ENCODE measurements at places on chromosomes 16 and 17. TPM values are rescaled to one million over a fixed set of nuclear protein-coding genes. Genes with fewer than 3 reads are reported as not detected.
A peak's percentile ranks its signal among the peaks of the same experiment; 100 is the strongest.

PRM1 gene
- not detected for polyA plus RNA-seq

CEP295NL gene
- polyA plus RNA-seq = 0.09 TPM

ASB16 gene
- polyA plus RNA-seq = 4.8 TPM

HBA1 gene
- 6,933 TPM for polyA plus RNA-seq

PRPF8 gene
- polyA plus RNA-seq = 180 TPM

GRCh38 chr16:29877266-29877961 is 14.4 kb upstream of the CDIPT start:
- DNase-seq = no peak

- DNase-seq = no peak
These were observed 444 bp downstream of the HELZ start for GRCh38 chr17:67244431-67245072.

GRCh38 chr17:75013092-75013559 is 656 bp downstream of the MRPL58 start:
- DNase-seq = no peak

DNA sequence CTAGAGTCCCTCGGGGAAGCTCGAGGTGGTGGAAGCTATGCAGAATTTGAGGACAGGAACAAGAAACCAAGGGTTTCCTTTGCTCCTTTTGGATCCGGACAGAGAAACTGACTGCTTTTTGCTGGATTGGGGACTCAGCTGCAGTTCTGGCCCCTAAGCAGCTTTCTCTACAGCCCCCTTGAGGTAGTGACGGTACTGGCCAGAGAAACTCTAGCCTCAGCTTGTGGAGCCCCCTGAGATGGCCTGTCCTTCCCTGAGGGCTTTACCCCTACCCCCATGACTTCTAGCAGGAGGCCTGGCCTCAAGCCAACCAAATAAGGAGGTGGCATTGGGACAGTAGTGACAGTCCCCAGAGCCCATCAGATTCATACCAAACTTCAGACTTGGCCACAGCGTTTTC is 118.1 kb downstream of the IRX5 start:
- no peak for DNase-seq

DNA sequence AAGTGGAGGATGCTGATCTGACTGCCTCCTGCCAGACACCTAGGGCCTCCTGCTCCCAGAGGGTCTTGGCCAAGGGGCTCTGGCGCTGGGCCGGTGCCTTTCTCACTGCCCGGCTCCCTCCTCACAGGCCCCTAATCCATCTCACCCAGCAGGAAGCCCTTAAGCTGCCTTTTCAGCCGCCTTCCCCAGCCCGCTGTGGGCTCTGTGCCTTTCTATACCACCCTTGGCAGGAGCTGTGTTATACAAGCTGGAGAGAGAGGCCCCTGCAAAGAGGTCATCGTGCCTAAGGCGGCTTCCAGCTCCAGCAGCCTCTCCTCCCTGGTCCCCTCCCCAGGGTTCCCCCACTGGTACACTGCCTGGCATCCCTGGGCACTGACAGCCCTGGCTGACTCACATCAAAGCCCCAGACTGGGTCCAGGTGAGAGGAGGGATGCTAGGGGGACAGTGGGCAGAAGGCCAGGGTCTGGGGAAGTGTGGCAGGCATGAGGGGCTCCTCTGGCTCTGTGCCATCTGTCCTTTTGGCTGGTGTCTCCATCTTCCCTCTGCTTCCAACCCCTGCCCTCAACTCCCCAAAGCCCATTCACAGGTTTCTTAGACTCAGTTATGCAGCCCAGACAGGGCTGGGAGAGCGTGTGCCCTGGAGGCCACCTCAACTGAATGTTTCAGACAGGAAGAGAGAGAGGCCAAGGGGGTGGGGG is 15.3 kb upstream of the FZD2 start:
- no peak for DNase-seq

- DNase-seq = no peak
These were observed 54.2 kb upstream of the TRAP1 start for GRCh38 chr16:3771513-3771912.

DNA sequence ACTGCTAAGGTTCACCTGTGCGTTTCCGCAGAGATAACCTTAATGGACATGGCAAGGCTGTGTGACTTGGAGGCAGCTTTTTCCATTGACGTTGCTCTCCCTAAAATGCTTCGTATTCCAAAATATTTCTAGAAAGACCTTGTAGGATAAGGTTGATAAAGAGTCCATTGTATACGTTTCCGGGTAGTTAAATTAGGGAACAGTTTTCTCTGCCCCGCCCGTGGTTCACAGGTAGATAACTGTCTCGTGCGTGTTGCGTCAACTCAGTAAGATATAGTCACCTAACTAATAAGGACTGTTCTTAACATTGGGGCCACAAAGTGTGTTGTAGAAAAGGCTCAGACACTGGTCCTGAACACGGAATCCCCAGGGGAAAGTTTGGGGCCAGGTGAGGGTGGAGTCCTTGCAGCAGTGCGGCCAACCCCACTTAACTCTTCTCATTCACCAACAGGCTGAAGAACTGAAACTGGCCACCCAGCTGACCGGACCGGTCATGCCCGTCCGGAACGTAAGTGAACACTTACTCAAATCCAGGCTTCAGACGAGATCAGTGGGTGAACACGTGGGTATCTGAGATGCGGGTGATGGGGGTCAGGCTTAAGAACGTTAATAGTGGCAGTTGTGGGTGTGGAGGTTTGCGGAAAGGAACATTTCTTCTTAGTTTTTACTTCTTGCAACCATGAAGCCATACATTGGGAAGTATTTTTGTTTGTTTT is 1.6 kb downstream of the RPL13 start:
- no peak for DNase-seq

DNA sequence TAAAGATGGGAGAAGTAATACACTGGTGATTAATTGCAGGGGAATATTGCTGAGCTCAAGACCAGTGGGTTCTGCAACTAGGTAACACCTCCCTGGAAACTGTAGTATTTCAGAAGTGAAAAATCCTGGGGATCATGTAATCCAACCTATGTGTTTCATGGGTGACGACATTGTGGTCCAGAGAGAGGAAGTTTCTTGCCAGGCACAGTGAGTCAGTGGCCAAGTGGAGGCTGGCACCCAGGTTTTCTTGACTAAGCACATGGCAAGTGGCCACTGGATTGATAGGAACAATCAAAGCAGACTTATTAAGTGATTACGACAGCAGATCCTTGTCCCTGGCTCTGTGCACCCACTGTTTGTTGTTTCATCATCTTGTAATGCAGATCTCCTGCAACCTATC is 14.6 kb upstream of the CIITA start:
- no peak for DNase-seq

DNA sequence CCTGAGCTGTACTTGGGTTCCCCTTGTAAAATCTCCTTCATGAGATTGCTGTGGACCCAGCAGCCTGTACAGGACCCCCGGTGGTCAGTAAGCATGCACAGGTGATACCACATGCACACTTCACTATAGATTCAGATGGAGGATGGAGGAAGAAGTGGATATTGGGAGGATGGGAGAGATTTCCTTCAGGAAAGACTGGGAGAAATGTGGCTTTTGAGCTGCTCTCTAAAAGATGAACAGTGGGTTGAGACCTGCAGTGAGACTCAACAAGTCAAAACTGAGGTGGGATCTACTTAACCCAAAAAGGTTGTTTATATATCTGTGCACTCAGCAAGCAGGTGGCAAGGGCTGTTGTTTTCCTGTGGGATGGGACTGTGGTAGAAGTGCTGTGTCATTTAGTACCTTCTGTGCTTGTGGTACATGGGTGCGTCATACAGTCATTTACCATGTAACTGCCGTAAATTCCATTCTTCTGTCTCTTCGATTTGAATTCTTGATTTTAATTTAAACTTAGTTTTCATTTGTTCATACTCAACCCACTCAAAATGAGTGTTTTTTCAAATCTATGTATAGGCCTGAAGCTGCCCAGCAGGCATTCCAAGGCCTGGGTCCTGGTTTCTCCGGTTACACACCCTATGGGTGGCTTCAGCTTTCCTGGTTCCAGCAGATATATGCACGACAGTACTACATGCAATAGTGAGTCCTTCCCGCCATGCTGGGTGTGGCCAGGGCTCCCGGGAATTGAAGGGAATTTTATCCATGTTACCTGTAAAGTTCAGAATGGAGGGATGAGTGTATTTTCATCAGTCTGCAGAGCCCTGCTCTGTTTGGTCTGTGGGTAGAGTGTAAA is 6.9 kb downstream of the HERPUD1 start:
- DNase-seq = no peak

DNA sequence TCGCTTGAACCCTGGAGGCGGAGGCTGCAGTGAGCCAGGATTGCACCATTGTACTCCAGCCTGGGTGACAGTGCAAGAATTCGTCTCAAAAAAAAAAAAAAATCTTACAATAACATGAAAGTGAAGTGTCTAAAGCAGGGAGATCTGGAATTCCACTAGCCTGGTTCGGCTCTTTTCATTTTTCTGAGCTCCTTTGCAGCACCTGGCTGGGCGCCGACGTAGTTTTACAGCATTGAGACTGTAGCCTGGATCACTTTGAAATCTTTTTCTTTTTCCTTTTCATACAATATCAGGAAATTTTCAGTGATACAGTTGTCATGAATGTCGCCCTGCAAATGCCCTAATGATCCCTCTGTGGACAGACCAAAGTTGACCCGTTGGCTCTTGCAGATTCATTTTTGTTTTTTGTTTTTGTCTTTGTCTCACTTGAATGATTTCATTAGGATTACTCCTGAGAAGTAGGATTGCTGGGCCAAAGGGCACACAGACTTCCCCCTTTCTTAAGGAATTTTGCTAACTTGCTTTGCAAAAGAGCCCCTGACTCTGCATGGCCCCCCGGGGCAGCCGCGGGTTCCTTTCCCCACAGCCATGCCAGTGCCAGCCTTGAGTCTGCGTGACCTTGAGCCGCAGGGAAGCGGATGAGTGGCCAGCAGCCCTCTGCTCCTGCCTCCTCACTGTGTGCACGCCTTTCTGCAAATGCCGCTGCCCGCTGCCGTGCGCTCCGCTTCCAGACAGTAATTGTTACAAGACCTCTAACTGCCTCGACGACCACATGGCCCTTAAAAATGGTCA is 28.0 kb downstream of the CRISPLD2 start:
- DNase-seq = no peak

- DNase-seq = no peak
These were observed 53.2 kb downstream of the BANP start for GRCh38 chr16:88004391-88004790.

- DNase-seq = peak; percentile 69
These were observed 12.8 kb downstream of the HMOX2 start for GRCh38 chr16:4489030-4489429.

- DNase-seq = no peak
These were observed 27.1 kb upstream of the FAAP100 start for GRCh38 chr17:81579298-81579697.

- DNase-seq = peak; percentile 85
These were observed 67.4 kb downstream of the SIAH1 start for GRCh38 chr16:48317614-48318315.

Data from muscle of back (tissue), 13 donors.